ENCODE measurements at places on chromosomes 3 and 15.
A peak's percentile ranks its signal among the peaks of the same experiment; 100 is the strongest.

GRCh38 chr3:48845170-48845569 lies 2.5 kb downstream of the PRKAR2A start:
- DNase-seq = no peak

GRCh38 chr3:183734750-183735494 lies 37.3 kb downstream of the YEATS2 start:
- no peak for DNase-seq

DNA sequence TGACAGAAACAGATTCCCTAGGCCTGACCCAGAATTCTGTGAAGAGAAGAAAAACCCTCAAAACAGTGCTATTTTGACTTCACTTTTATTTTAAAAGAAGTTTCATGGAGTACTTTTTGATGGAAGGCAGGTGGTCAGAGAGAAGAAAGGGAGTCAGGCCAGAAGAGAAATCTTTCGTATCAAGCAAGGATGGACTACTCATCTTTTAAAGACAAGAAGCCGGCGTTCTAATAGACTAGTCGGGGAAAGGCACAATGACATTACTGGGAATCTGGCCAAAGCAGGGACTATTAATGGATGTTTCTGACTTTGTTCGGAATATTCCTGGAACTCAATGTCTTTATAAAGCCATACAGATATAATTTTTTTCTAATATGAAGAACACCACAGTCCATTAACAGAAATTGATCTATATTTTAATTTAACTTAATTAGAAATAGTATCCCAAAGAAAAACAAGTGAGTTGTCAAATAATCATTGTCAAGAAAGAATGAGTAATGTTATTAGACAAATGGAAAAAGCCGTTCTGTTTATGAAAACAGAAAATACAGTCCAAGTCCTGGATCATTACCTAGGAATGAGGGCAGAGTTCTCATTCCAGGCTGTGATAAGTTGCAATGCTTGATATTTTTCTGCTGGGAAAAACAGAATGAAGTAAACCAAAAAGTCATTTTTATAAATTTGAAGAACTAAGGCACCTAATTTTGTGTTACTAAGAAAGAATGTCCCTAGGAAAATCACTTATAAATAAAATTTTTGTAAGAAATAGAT lies 23.7 kb upstream of the PCOLCE2 start:
- DNase-seq = no peak

- no peak for DNase-seq
These were observed 2.1 kb downstream of the SEMA7A start for GRCh38 chr15:74431645-74432044.

- no peak for DNase-seq
These were observed 57.9 kb downstream of the RPLP1 start for GRCh38 chr15:69510556-69510955.

DNA sequence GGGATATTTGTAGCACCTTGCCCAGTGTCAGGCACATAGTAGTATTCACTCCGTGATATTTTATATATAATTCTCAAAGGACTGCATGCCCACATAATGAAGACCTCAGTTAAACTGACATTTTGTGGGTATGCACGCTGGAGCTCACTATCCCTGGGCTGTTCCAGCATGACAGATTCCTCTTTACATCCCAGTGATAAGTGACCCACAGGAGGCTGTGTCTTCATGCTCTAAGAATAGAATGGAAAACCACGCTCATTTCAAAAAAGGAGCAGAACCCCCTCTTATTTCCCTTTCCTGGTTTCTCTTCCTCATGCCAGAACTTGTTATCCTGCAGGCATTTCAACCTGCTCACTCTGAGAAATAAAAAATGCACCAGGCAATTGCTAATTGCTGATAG lies 717.5 kb downstream of the AGBL1 start:
- no peak for DNase-seq

DNA sequence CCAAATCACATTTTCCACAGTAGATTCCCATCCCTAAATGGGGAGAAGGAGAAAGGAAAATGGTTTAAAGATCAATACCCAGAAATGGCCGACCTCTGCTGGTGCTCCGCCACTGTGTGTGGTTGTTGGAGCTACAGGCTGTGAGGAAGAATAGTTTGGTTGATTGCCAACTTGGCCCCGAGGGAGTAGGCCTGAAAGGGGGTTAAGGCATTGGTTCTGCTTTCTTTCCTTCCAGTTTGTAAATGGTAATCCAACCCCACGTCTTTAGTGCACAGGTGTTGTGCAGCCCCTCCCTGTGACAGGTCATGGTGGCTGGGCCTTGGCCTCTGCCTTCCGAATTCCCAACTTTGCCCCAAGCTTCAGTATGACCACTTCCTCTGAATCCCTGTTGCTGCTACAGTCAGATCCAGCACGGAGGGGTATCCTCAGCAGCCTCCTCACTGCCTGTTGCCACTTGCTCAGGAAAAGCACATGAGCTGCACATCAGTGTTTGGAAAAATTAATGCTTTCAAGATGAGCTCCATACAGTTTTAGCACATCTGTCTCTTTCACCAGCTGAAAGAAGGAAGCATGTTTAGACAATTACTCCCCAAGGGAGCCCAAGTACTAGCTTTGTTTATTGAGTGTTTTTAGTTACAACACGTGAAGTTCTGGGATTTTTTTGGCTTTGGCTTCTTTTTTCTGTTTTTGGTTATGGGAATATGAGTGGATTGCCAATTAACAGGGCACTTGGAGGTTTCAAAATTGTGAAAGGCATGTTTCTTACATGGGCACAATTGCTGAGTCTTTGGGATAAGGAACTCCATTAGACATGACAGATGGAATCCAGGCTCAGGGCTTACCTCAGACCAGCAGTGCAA lies 92.3 kb upstream of the ROPN1 start:
- no peak for DNase-seq

GRCh38 chr3:135157045-135157740 lies 362.1 kb downstream of the EPHB1 start:
- DNase-seq = no peak

- DNase-seq = no peak
These were observed 103.5 kb downstream of the ITPR1 start for GRCh38 chr3:4596612-4597011.

- DNase-seq = no peak
These were observed 308.2 kb downstream of the ULK4 start for GRCh38 chr3:41653571-41654239.

GRCh38 chr3:104108522-104108921 lies 1258.2 kb upstream of the ALCAM start:
- DNase-seq = no peak

DNA sequence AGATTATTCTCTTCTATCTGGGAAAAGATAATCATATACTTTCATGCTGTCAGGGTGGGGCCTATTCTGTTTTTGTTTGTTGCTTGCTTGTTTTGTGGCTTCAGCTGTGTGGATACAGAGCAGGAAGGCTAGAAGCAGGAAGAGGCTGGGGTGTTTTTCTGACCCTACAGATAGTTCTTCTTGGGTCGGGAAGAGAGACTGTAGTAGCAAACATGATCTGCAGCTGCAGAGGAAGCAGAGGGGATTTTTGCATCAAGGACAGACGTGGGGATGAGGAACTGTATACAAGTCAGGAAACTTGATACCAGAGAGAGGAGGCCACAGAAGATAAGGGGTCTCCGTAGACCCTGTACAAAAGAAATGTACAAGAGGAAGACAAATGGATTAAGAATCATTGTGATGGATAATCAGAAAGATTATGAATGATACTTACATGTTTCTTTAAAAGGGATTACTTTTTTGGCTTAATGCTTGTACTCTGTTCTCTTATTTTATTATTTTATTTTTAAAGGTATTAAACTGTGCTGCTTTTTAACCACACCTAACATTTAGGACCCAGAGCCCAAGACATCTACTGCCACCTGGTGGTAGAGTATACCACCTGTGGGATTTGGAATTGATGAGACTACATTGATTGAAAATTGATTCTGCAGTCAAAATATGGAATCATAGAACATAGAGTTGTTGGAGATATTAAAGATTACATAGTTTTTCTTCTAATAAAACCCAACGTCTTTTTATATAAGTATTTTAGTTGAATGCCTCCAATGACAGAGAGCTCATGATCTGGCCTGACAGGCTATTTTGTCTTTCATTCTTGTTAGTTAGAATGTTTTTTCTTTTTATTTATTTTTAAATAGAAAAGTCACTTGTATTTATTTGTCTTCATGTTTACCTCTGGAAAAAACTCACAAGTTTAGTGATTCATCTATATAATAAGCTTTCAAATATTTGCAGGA lies 87.3 kb upstream of the ROPN1 start:
- DNase-seq = peak; percentile 47

DNA sequence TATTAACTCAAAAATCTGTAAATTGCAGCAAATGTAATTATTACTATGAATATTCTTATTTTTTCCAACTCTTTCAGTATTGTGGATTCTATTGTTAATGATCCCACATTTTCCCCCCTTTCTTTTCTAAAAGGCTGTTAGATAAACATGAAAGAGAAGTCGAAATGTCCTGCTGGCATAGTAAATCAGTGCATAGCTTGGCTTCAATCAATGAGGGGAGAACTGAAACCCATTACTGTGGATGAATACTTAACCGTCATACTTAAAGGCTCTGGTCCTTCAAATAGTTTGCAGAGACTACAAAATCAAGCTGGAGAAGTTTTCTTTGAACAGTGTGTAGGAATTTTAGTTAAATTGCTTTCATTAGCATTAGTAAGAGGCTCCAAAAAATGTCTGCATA lies 667.9 kb downstream of the CADM2 start:
- DNase-seq = no peak

DNA sequence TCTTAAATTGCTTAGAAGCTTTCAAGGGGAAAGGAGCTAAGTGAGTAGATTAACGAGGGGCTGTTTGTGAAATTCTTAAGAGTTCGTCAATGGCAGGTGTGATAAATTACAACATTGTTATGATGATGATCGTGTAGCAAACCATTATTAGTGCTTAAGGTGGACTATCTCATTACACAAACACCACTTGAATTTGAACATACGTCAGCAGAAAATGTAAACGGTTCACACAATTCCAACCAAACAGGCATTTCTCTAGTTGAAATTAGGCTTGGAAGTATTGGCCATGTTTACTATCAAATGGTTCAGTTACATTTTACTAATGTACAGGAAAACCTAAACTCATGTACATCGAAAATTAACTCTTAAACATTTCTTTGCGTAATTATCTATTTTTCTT lies 102.8 kb downstream of the PYDC2 start:
- DNase-seq = no peak

GRCh38 chr3:37622999-37623883 lies 238.4 kb upstream of the CTDSPL start:
- no peak for DNase-seq

DNA sequence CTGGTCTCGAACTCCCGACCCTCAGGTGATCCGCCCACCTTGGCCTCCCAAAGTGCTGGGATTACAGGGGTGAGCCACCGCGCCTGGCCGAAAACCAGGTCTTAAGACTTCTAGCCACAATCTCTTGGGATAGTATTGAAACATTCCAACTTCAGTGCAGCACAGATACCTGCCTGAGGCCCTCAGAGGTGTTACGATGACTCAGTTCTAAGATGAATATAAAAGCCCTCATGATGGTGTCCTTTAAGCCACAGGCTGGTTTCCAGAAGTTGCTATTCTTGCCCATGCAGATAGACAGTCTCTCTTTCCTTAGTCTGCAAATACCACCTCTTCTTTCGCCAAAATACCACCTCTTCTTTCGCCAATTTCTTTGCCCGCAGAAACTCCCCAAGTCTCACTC lies 69.0 kb downstream of the RARB start:
- DNase-seq = no peak

GRCh38 chr3:111476701-111477100 lies 65.3 kb upstream of the CD96 start:
- no peak for DNase-seq

GRCh38 chr3:47359323-47359722 lies 21.5 kb upstream of the PTPN23 start:
- DNase-seq = no peak

GRCh38 chr3:73520931-73521461 lies 103.7 kb downstream of the PDZRN3 start:
- DNase-seq = no peak

- DNase-seq = no peak
These were observed 126.8 kb upstream of the RASGRP1 start for GRCh38 chr15:38691377-38691776.

GRCh38 chr3:2510591-2511145 lies 412.0 kb downstream of the CNTN4 start:
- DNase-seq = no peak

- no peak for DNase-seq
These were observed 7.4 kb downstream of the TRANK1 start for GRCh38 chr3:36937492-36937891.

DNA sequence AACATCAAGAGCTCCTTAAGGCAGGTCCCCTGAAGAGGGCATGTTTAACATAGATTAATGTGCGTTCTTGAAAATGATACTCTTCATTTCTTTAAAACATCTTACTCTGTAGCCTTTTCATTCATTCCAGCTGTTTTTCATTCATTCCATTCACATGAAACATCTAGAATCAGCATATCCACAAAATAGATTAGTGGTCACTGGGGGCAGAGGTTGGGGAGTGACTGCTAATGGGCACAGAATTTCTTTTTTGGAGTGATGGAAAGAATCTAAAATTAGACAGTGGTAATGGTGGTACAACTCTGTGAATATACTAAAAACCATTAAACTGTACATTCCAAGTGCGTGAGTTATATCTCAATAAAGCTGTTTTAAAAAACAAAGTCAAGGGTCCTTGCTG lies 15.4 kb upstream of the CXCR6 start:
- DNase-seq = no peak

GRCh38 chr3:196499061-196499460 lies 4.5 kb downstream of the RNF168 start:
- no peak for DNase-seq

GRCh38 chr3:65665915-65666314 lies 372.8 kb downstream of the MAGI1 start:
- no peak for DNase-seq

- no peak for DNase-seq
These were observed 146.2 kb upstream of the TLE3 start for GRCh38 chr15:70243686-70244540.

DNA sequence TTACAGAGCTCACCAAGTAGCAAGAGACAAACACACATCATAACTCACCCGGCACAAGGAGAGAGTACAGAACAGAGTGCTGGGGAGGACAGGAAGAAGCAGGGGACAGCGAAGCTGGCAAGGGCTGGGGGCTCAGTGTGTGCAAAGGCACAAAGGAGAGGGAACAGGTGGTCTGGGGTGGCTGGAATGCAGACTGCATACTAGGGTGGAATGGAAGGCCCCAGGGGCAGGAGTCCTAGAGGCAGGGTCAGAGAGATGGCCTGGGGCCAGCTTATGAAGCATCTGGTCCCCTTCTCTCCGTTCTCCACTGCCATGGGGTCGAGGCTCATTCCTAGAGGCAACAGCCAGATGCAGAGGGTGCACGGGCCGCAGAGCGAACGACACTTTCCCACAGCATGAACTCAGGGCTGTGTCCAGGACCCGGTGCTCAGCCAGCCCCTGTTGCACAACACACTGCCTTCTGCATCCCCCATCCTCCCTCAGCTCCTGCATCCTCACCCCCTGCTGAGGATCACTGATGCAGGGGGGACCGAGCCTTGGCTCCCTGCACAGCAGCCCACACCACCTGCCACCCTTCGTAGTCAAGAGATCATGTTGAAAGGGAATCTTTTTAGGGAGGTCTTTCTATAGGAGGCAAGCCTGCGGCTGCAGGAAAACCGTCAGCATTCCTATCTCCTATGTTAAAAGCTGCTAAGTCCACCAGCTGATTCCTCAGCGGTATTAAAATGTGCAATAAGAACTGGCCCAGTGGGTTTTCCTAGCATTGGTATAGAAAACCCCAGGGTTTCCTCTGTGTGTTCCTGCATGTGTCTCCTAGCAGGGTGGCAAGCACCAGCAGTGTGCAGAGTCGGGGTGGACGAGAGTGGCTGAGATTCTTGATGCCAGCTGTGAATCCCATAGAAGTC lies 293.5 kb downstream of the UACA start:
- no peak for DNase-seq

GRCh38 chr3:195903950-195904290 lies 4.4 kb downstream of the TNK2 start:
- no peak for DNase-seq

All from NCI-H2029 (cell line).